Fibroblast of lung (primary cell): ENCODE measurements at places on chromosomes 7 and 10. TPM values are rescaled to one million over a fixed set of nuclear protein-coding genes. Genes with fewer than 3 reads are reported as not detected.

GRCh38 chr7:45890902-45891461 lies 2.7 kb downstream of the IGFBP1 start:
- DNase-seq: peak; percentile 33

DNA sequence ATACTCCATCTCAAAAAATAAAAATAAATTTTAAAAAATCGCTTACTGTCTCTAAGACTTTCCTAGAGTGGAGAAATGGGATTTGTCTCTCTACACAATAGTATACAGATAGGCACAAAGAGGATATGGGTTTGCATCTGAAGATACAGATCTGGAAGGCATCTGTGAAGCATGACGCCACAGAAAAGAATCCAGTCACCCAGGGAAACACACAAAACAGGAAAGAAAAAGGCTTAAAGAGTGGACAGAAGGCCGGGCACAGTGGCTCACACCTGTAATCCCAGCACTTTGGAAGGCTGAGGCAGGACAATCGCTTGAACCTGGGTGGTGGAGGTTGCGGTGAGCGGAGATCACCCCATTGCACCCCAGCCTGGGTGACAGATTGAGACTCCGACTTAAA lies 61.3 kb downstream of the SKIDA1 start:
- DNase-seq: no peak

DNA sequence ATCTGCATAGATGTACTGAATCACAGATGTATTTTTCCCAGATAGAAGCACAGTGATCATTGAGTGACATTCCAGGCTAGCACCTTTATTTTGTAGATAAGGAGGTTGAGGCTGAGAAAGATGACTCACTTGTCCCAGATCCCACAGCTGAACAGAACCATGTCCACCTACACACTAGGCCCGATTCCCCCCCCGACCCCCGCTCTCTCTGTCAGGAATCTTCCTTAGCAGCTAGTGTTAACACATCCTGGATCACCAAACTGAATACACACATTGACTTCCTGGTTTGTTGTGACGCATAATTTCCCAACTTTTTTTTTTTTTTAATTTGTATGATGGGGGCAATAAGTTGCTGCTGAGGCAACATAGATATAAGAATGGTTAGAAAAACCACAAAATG lies 5.2 kb downstream of the SFMBT2 start:
- DNase-seq: no peak

- peak; percentile 99 for DNase-seq
These were observed 18.6 kb downstream of the FOXK1 start for GRCh38 chr7:4700577-4701235.

DNA sequence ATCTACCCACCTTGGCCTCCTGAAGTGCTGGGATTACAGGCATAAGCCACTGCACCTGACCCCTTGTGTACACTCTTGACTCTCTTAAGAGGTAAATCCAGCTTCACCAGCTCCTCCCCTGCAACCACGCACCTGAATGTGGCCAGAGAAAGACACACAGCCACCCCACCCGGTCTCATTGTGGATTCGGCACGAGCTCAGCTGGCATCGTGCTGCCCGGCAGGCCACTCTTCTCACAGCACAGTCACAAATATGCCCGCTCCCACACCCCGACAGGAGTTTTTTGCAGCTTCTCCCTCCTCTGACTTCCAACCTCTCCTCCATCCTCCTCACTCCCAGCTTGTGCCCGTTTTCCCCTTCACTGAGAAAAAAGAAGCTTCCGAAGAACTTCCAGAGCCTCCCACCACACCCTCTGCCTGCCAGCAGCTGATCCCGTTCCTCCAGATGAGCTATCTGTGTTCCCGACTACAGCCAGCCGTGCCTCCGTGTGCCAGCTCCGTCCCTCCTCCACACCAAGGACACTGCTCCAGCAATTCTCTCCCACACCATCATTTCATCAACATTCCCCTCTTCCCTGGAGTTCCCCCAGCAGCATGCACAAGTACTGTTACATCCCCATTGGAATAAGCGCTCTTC lies 8.0 kb upstream of the SMARCD3 start:
- DNase-seq: no peak

GRCh38 chr10:77801474-77802161 lies 124.9 kb downstream of the DLG5 start:
- no peak for DNase-seq

DNA sequence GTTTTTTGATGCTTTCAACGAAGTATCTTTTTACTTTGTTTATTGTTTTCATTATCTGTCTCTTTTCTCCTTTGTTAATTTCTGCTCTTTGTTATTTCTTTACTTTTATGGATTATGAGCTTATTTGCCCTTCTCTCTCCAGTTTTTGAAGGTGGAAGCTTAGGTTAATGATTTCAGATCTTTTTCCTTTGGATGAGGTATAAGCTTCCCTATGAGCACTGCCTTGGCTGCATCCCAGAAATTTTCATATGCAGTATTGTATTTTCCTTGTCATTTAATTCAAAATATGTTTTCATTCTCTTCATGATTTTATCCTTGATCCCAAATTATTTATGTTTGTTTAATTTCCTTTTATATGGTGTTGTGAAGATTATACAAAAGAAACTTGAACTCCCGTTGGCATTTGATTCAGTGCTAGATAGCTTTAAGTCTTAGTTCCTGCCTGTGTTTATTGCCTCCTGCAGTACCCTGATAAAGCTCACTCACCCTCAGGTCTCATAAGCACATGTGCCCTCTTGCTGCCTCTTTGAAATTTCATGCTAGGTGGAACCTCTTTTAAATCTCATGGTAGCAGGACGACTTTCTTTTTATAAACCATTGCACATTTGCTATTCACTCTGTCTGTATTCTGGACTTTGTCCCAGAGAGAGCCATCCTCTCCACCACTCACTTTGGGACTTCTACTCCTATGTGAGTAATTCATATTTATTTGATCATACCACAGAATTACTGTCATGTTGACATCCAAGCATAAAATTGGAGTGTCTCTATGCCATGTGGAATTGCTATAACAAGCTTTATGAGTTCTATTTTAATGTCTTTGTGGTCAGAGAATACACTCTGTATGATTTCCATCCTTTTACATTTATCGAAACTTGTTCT lies 23.0 kb upstream of the CEP41 start:
- no peak for DNase-seq

WDR86 gene
- polyA plus RNA-seq: not detected in 2 replicates

GPRIN2 gene
- not detected in 2 replicates for polyA plus RNA-seq
